Right lobe of liver (tissue), 6 donors: ENCODE measurements at places on chromosomes 5 and 9. TPM values are rescaled to one million over a fixed set of nuclear protein-coding genes. Genes with fewer than 3 reads are reported as not detected.

Gene ACSL6
- 5.3 TPM for total RNA-seq

Gene LPCAT1
- total RNA-seq: 38.6 TPM

Gene PCDHA9
- total RNA-seq: not detected

Gene FBXO4
- 5.1 TPM for total RNA-seq

Gene SPATA31E1
- not detected for total RNA-seq

Gene FOXD4L6
- total RNA-seq: not detected

Gene OR13C2
- not detected for total RNA-seq

Gene ARL14EPL
- total RNA-seq: not detected

Gene SLC36A2
- total RNA-seq: not detected

Gene NCS1
- 2.9 TPM for total RNA-seq
